ENCODE measurements at places on chromosomes 1 and 21. TPM values are rescaled to one million over a fixed set of nuclear protein-coding genes. Genes with fewer than 3 reads are reported as not detected.

DNA sequence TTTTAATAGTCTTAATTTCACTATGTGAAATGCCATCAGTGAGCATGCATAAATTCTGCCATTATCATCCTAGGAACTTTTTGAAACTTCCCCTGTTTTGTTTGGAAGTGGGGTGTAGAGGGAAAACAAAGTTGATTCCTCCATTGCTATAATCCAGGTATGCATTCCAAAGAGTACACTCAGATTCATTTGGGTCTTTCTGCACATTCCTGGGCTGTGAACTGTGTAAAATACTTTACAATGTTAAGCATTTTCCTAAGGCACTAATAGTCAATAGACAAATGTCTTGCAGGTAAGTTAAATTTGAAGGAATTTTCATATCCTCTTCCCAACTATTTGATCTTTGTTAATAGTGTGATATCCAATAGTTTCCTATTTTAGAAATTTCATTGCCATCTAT lies 36.2 kb downstream of the SGIP1 start:
- no peak for DNase-seq

Gene C1QB
- not detected for total RNA-seq

Gene OR2W3
- total RNA-seq = 0.30 TPM

Gene UCK2
- total RNA-seq = 34.4 TPM

DNA sequence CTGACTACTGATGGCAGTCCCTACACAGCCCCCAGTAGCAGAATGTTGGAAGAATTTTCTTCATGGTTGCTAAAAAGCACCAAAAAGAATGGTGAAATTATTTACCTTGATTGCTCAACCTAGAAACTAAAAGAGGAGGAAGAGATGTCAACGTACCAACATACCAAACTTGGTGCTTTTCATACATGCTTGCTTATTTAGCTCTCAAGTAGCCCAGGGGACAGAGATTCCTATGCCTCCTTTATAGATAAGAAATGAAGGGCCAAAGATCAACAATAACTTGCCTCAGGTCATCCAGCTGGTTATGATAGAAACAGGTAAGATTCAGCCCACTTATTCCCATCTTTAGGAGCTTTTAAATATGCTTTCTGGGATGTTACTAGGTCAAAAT lies 170.6 kb downstream of the PIGK start:
- DNase-seq = no peak
